Right renal pelvis (tissue), 4 donors: ENCODE measurements at places on chromosomes 13 and 19.

DNA sequence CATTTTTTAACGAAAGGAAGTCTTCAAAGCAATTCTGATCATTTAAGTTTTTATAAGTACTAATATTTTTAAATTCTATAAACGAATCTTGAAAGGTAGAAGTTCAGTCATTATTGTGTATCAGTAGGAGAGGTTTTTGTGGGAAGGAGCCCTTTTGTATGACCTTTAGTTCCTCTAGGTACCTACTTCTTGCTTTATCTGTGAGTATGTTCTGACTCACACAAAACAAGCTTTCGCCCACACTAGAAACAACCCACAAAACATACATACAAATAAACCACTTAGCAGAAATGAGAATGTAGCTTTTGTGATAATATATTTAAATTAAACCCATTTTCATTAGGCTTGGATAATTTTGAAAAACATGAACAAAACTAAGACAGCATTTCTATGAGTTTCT is 27.8 kb downstream of the ERCC5 start:
- DNase-seq, result no peak

- no peak for DNase-seq
Measured at GRCh38 chr13:46595885-46596275, 42.9 kb downstream of the LRCH1 start.

- no peak for DNase-seq
Measured at GRCh38 chr19:35045667-35046300, 4.3 kb downstream of the HPN start.

DNA sequence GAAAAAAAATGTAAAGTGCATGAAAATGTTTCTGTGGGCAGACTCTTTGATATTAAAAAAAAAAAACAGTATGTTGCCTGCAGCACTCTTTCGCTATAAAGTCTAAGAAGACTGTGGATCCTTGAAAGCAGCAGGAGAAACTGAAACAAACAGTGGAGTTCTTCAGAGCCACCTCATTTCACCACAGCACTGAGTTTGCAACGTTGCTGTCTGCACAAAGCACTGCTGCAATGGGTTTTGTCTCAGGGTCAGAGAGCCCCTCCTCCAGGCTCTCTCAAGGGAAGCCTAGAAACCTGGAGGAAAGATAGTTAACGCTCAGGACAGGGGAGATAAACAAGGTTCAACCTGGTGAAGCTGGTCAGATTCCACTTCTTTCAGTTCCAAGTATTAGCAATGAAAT is 248.7 kb downstream of the EFNB2 start:
- DNase-seq, result no peak

DNA sequence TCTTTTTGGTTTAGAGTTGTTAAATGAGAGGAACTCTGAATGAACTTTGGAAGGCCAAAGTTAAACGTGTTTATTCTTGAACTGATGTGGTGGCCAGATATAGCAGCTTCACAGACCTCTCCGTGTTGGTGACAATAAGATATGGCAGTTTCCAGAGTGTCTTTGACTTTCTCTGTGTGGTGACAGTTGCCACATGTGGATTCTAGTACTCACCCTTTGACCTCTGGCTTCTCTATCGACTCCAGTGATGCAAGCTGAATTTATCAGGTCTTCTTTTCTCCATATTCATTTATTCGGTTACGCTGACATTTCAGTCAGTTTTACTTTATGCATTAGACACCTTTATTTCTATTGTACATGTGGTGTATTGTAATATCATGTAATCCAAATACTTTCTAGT is 1469.5 kb downstream of the SLITRK1 start:
- DNase-seq, result no peak

GRCh38 chr19:39237200-39238184 is 7.3 kb downstream of the IFNL3 start:
- DNase-seq, result no peak

DNA sequence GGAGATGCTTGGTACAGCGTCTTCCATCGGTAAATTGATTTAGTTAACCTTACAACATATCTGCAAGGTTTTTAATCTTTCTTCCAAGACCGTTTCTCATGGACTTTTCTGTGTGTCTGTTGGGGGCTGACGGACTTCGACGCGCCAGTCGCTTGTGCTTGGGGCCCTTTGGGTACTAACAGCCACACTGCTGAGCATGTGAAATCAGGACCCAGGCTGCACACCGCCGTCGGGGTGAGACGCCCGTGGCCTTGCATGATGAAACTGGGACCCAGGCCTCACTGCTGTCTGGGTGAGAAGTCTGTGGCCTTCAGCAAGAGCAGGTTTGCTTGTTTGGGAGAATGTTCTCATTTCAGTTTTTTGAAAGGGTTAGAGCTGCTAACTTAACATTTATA is 9.8 kb downstream of the ATP4B start:
- no peak for DNase-seq

DNA sequence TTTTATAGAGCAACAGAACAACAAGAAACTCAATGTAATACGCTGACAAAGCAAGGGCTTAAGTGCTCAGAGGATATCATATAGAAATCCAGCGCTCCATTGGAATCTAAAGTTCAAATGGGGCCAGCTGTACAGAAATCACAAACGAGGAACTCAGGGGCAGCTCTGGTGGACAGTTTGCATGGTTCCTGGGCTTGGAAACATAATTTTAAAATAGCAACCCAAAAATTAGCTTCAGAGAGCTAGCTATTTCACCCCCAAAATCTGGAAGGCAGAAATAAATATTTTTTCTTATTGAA is 19.2 kb upstream of the LATS2 start:
- no peak for DNase-seq

DNA sequence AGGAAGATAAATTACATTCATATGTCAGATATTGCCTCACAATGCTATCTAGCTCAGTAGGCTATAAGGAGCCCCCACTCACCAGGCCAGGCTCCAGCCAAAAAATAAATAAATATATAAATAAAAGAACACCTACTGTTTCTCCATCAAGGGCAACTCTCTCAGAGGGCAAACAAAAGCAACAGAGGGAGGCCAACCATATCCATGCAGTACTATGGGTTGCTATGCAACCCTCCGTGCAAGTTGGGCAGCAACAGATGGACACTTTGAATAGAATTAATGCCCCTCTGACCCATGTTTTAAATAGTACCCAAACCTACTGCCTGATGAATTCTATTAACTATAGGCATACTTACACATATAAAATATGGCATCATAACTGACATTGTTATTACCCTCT is 279.8 kb upstream of the EDNRB start:
- no peak for DNase-seq

DNA sequence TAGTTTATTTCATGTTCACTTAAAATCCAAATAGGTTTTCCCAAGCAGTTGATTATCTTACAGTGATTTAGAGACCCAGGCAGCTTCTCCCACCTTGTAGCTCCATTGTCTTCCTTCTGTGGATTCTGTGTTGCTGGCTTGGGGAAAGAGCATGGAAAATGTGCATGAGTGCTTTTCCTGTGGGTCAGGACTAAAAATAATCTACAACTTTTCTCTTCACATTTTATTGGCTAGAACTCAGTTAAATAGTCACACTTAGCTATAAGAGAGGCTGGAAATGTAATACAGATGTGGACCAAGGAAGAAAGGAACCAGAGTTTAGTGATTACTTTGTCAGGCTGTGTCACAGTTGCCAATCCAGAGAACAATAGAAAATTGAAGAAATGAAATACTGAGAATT is 198.8 kb downstream of the NBEA start:
- DNase-seq, result no peak

- no peak for DNase-seq
Measured at GRCh38 chr13:97228850-97229521, 6.9 kb downstream of the MBNL2 start.

DNA sequence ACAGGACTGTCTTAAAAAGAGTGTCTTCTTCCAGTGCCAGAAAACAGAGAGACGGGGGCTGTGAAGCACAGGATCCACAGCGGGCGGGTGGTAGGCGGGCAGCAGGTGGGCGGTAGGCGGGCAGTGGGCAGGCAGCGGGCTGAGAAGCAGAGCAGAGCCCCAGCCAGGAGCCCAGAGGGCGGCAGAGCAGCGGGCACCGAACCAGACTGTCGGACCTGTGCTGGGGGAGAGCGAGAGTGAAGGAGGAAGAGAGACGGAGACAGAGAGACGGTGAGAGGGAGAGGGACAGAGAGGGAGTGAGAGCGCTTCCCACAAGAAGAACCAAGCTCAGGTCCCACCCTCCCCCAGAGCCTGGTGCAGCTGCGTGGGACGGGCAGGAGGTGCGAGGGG is 30.3 kb downstream of the RASA3 start:
- DNase-seq, result no peak

DNA sequence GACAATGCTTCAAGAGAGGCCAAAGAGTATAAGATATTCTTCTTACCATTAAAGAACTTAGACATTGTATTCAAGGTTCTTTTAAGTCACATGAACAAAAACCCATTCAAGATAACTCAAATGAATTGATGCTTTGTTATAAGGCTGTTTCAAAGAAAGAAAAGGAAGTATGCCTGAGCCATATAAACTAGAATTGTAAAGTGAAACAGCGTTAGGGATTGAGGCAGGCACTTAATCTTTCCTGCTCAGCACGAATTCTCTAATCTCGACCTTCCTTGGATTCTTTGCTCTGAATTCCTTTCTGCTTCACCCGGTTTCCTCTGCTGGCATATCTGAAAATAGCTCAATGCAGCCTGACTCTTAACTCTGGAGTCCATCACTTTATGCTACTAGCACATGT is 595.4 kb downstream of the DIAPH3 start:
- no peak for DNase-seq

GRCh38 chr13:113939944-113940297 is 34.0 kb downstream of the C13orf46 start:
- DNase-seq, result no peak

GRCh38 chr13:95968906-95969305 is 84.3 kb downstream of the UGGT2 start:
- DNase-seq, result no peak

DNA sequence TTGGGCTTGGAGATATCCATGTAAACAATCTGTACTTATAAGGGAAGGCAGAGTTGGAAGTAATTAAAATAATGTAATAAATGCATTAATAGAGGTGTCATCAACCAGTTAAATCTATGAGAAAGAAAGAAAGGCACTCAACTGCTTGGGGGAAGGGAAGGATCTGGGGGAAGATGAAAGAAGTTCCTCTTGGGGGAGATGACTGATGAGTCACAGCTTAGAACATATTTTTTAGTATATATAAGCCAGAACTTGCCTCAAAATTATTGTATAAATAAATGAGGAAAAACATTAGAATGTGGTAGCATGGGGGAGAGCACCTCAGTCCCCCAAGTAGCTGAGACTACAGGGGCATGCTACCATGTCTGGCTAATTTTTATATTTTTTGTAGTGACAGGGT is 205.8 kb downstream of the GGACT start:
- DNase-seq, result no peak

GRCh38 chr19:7230826-7231225 is 63.4 kb downstream of the INSR start:
- DNase-seq, result no peak

DNA sequence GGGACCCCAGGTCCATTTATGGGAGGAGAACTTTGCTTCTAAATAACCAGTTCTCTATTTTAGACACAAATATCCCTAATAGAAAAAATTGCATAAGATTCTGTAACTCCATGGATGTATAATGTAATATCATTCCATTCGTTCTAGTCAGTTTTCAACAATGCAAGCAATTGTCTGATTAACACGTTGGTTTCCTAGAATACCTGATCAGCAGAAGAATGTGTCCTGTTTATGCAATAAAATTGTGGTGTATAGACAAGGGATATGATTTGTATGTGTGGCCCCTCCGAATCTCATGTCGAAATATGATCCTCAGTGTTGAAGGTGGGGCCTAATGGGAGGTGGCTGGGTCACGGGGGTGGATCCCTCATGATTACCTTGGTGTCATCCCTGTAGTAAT is 62.1 kb downstream of the RUBCNL start:
- no peak for DNase-seq

DNA sequence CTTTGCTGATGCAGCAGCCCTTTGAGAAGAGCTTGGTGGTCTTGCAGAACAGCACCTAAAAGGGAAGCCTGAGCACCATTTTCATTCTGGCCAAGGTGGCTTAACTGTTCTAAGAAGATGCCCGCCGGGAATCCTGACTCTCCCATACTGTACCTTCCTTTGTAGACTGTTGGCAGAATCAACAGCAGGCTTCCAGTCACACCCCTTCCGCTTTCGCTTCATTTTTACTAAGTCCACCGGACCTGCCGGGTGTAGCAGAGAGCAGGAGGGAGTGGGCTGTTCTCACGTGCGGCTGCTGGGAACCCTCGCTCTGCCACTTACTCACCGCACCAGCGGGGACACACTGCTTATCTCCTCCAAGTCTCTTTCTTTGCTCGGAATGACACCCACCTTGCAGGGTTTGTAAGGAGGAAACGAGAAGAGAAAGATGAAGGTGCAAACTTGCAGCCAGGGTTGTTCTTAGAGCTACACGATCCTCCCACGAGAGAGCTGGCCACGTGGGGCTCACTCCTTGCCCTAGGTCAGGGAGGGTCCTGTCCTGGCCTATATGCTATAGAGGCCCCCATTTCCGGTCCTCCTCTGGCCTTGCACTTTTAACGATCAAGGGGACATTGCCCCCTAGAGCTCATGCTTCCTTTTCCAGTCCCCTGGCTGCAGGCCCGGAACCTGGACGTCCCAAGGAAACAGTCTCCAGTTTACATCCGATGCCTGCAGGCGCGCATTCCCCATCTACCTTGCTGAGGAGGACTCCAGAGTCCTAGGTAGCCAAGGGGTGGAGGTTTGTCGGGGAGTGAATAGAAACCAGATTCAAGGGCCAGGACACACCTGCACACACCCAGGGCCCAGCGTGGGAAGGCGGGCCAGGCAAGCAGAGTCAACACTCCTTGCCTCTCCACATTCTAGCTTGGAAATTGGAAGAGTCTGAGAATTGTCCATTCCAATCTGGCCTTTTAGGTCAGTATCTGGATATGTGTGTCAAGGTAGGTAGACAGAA is 453.6 kb downstream of the IRS2 start:
- DNase-seq, result no peak

- peak; percentile 75 for DNase-seq
Measured at GRCh38 chr19:984165-984967, at the start of gene WDR18. Gene WDR18 (plus strand): TSS chr19:984345. CDS start chr19:984354, 9 bp downstream.

GRCh38 chr19:46901701-46902401 is 41.1 kb downstream of the ARHGAP35 start:
- no peak for DNase-seq

DNA sequence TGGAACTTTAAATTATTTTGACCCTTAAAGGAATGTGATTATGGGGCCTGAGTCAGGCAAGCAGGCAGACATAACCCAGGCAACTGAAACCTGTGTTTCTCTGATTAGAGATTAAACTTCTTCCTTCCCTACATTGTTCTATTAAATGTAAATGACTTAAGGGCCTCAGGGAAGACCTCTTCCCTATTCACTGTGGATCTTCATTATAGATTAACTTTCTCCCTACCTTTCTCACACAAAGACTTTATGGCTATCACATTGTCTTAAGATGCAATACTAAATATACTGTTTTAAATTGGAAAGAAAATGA is 8.8 kb upstream of the METTL21C start:
- DNase-seq, result no peak

GRCh38 chr13:36000028-36000427 is 131.2 kb downstream of the DCLK1 start:
- no peak for DNase-seq
